ENCODE measurements at places on chromosomes 3 and 15.

DNA sequence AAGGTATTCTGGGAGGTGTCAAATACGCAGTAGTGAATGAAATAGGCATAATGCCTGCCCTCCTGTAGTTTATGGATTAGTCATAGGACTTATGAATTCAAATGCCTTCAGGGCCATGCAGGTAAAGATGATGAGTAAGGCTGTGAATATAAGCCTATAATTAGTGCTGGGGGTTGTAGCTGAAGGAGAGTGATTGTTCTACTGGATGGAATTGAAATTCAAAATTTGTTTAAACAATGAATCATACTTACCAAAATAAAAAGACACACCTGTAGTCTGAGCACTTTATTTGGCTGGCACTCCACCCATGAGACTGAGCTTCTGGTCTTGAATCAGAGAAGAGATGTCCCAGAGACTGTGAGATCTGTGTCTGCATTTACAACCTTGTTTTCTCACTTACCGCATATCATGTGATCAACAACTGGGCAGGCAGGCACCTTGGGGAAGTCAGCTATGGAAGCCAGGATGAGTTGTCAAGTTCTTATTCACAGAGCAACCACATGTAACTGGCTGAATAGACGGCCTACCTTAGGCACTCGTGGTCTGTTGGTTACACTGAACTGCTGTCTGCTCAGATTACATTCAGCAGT, 291.8 kb downstream of the NAALADL2 start:
- H3K27me3 ChIP-seq: no peaks in the 10 kb centered on the region
- no peak overlapping the region for H3K27ac ChIP-seq
- no peak for DNase-seq
- H3K4me3 ChIP-seq: no peak overlapping the region
- peaks cover 6% of the 10 kb centered on the region for H3K4me1 ChIP-seq
- peaks cover 4% of the 10 kb centered on the region for H3K36me3 ChIP-seq

- H3K4me3 ChIP-seq: peak overlapping the region; percentile 94
- peak; percentile 71 for DNase-seq
- H3K36me3 ChIP-seq: no peaks in the 10 kb centered on the region
- peak overlapping the region; percentile 89 for H3K27ac ChIP-seq
- H3K27me3 ChIP-seq: peaks cover 6% of the 10 kb centered on the region
Measured at GRCh38 chr3:42013691-42014457, 52.0 kb upstream of the ULK4 start.

GRCh38 chr15:75450307-75451201, 936 bp downstream of the SIN3A start:
- peak; percentile 97 for DNase-seq
- H3K27me3 ChIP-seq: no peaks in the 10 kb centered on the region
- H3K36me3 ChIP-seq: peaks cover 7% of the 10 kb centered on the region
- H3K27ac ChIP-seq: peak overlapping the region; percentile 99
- H3K4me1 ChIP-seq: peaks cover 14% of the 10 kb centered on the region

- no peak overlapping the region for H3K27ac ChIP-seq
- H3K36me3 ChIP-seq: peaks cover 23% of the 10 kb centered on the region
- H3K4me3 ChIP-seq: no peak overlapping the region
- no peaks in the 10 kb centered on the region for H3K27me3 ChIP-seq
Measured at GRCh38 chr3:123141276-123141675, 60.5 kb upstream of the SEC22A start.

DNA sequence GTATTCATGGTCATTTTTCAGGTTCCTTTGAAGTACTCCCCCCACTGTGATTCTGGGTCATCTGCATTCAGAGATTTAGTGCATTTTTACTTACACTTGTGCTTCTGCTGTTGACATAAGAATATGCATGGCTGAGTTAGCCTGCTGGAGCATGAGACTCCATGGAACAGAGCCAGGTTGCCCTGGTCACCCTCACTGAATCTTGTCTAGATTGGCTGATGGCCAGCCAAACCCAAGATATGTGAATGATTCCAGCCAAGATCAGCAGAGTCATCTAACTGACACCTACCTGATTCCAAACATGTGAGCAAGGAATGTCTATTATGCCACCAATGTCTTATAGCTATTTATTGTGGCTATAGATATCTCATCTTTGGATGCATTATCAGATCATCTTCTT, 25.1 kb downstream of the DTWD1 start:
- H3K4me3 ChIP-seq: no peak overlapping the region
- no peak for DNase-seq
- H3K27me3 ChIP-seq: no peaks in the 10 kb centered on the region

- no peak overlapping the region for H3K4me3 ChIP-seq
- no peaks in the 10 kb centered on the region for H3K36me3 ChIP-seq
- no peak for DNase-seq
- no peaks in the 10 kb centered on the region for H3K27me3 ChIP-seq
Measured at GRCh38 chr3:107346564-107346963, 30.7 kb upstream of the CCDC54 start.

GRCh38 chr15:75989045-75989444, 23.2 kb downstream of the NRG4 start:
- H3K27ac ChIP-seq: peak overlapping the region; percentile 73
- DNase-seq: no peak
- H3K4me1 ChIP-seq: no peaks in the 10 kb centered on the region

DNA sequence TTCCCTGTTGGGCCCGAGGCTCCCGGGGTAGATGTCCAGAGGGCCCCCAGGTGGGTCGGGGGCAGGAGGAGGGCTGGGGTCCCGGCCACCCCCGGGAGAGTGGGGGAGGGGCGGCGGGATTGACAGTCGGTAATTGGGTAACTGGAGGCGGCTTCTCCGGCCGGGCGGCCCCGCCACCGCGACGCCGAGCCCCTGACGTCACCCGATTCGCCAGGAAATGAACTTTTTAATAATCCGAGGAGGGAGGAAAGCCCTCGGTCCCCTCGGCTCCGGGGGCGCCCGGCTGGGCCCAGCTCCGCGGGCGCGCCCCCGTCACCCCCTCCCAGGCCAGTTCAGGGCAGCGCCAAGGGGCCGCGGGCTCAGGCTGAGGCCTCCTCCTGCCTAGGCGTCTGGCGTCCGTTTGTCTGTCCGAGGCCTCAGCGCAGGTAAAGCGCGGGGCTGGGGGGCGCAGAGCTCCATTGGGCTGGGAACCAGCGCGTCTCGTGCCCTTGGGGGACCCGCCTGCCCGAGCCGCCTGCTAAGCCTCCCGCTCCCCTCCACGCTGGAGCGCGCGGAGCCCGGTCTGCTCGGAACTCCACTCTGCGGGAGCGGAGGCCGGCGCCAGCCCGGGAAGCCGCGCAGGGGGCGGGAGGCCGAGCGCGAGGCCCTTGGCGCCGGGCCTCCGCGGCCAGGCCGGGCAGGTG, 3.9 kb downstream of the GATA2 start:
- peak overlapping the region; percentile 93 for H3K4me3 ChIP-seq
- peak overlapping the region; percentile 69 for H3K27ac ChIP-seq
- H3K27me3 ChIP-seq: peaks cover 74% of the 10 kb centered on the region
- H3K4me1 ChIP-seq: peaks cover 2% of the 10 kb centered on the region
- peaks cover 5% of the 10 kb centered on the region for H3K36me3 ChIP-seq

- H3K27me3 ChIP-seq: no peaks in the 10 kb centered on the region
- no peak overlapping the region for H3K4me3 ChIP-seq
- no peak for DNase-seq
- peaks cover 50% of the 10 kb centered on the region for H3K4me1 ChIP-seq
Measured at GRCh38 chr15:67100801-67101581, 35.6 kb downstream of the SMAD3 start.

DNA sequence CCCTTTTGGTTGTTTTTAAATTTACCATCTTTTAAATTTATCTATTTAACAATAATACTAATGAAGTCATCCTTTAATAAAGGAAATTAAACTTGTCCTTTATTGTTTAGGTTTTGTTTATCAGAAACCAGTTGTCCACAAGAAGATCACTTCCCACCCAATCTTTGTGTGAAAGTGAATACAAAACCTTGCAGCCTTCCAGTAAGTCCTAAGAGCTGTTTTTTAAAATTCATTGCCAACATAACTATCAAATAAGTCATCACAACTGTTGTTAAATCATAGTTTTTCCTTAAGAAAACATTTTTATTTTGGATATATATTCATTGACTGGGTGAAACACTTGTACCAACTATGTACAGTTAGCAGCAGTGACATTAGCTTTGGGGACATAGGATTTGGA, 59.4 kb downstream of the CALML4 start:
- peaks cover 7% of the 10 kb centered on the region for H3K4me1 ChIP-seq
- H3K4me3 ChIP-seq: no peak overlapping the region
- H3K36me3 ChIP-seq: peaks cover 24% of the 10 kb centered on the region
- no peaks in the 10 kb centered on the region for H3K27me3 ChIP-seq
- no peak for DNase-seq
- no peak overlapping the region for H3K27ac ChIP-seq

GRCh38 chr3:53195602-53196574, 34.9 kb downstream of the PRKCD start:
- peaks cover 14% of the 10 kb centered on the region for H3K27me3 ChIP-seq
- no peaks in the 10 kb centered on the region for H3K36me3 ChIP-seq
- no peak overlapping the region for H3K27ac ChIP-seq

DNA sequence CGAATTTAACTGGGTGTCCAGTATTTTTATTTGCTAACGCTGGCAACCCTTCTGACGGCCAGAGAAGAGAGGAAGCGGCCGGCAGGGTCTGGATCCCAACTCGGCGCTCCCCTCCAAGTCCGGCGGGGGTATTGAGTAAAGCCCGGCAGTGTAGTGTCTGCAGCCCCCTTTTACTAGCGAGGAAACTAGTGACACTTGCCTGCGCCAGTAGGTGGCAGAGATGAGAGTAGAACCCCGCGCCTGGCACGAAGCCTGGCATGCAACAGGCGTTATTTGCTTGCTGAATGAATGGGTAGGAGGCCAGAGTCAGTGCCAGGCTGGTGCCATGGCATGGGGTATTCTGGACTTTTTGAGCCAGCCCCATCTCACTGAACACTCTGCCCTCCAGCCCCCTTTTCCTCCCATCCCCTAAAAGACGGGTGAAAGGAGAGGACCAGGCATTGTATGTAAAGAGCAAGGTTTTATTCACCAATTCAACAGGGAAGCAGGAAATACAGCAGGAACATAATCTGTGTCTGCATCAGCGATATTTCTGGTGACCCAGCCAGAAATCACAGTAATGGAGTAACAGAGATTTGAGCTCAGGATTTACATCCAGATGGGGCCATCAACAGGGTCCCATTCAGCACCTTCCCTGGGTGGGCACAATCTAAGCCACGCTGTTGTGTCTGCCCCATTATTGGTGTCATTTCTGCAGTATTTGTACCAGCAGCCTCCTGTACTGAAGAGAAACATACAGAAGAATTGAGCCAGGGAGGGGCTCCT, 788 bp upstream of the WDR73 start:
- H3K27me3 ChIP-seq: peaks cover 5% of the 10 kb centered on the region
- peaks cover 10% of the 10 kb centered on the region for H3K36me3 ChIP-seq
- DNase-seq: no peak
- peak overlapping the region; percentile 93 for H3K27ac ChIP-seq

GRCh38 chr3:32522682-32523081, 20.0 kb upstream of the CMTM6 start:
- no peak overlapping the region for H3K27ac ChIP-seq
- H3K36me3 ChIP-seq: peaks cover 33% of the 10 kb centered on the region
- DNase-seq: no peak
- no peaks in the 10 kb centered on the region for H3K27me3 ChIP-seq
- no peak overlapping the region for H3K4me3 ChIP-seq

- DNase-seq: no peak
- peaks cover 51% of the 10 kb centered on the region for H3K27me3 ChIP-seq
- H3K4me3 ChIP-seq: no peak overlapping the region
Measured at GRCh38 chr15:70172124-70172523, 74.4 kb upstream of the TLE3 start.

DNA sequence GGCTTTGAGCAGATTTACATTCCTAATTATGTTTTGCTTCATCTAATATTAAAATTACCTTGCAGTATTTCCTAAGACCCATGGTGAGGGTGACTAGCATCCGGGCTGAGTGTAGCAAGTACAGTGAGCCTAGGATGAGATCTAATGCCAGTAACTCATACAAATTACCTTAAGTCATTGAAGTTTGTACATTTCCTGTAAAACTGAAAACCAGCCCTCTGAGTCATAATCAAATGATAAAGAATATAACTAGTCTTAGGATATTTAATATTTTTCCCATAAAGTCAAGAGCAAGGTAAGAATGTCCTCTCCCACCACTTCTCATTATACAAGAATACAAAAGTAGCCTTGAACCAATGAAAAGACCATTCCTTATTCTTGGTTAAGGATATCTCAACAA, 54.8 kb upstream of the CHRM5 start:
- DNase-seq: no peak
- no peaks in the 10 kb centered on the region for H3K27me3 ChIP-seq
- no peak overlapping the region for H3K4me3 ChIP-seq
- H3K4me1 ChIP-seq: peaks cover 22% of the 10 kb centered on the region

- no peaks in the 10 kb centered on the region for H3K36me3 ChIP-seq
- H3K4me1 ChIP-seq: no peaks in the 10 kb centered on the region
Measured at GRCh38 chr3:138974462-138974861, 27.4 kb downstream of the FOXL2NB start.

GRCh38 chr3:150035910-150036612, 65.4 kb upstream of the PFN2 start:
- H3K27me3 ChIP-seq: no peaks in the 10 kb centered on the region
- DNase-seq: no peak
- no peak overlapping the region for H3K27ac ChIP-seq

- H3K4me3 ChIP-seq: no peak overlapping the region
- H3K27ac ChIP-seq: peak overlapping the region; percentile 75
- no peaks in the 10 kb centered on the region for H3K27me3 ChIP-seq
- peaks cover 26% of the 10 kb centered on the region for H3K36me3 ChIP-seq
- H3K4me1 ChIP-seq: no peaks in the 10 kb centered on the region
- no peak for DNase-seq
Measured at GRCh38 chr15:22888120-22888859, 49.8 kb downstream of the NIPA2 start.

GRCh38 chr3:113287803-113288648, 76.7 kb downstream of the BOC start:
- H3K27ac ChIP-seq: no peak overlapping the region
- H3K27me3 ChIP-seq: no peaks in the 10 kb centered on the region
- DNase-seq: no peak
- H3K4me3 ChIP-seq: no peak overlapping the region
- H3K36me3 ChIP-seq: peaks cover 22% of the 10 kb centered on the region

DNA sequence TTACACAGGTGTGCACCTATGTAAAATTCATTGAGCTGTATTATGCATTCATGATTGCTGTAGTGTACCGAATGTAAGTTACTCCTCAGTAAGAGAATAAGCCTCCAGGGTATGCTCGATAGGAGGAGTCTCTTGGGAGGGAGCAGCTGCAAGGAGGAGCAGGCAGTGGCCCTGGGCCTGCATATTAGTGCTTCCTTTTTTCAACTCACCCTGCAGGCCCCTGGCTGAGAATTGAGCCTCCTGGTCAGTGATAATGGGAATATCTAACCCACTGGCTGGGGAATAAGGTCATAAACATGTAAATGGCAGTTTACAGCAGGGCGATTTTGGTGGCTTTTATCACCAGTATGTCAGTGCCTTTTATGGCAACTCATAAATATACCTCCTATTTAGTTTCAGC, 21.7 kb upstream of the SFMBT1 start:
- peaks cover 21% of the 10 kb centered on the region for H3K27me3 ChIP-seq
- peaks cover 3% of the 10 kb centered on the region for H3K4me1 ChIP-seq
- H3K36me3 ChIP-seq: no peaks in the 10 kb centered on the region
- no peak overlapping the region for H3K4me3 ChIP-seq
- no peak overlapping the region for H3K27ac ChIP-seq
- no peak for DNase-seq

Data from type B pancreatic cell (in vitro differentiated cells).